Stimulated activated naive B cell treated with anti-CD40 and anti-IgM and Interleukin-4, amounts not matched to agents 10 μg/mL and 1 μg/mL and 100 μg/mL, for 72 hours (primary cell): ENCODE measurements at places on chromosomes 3 and 15.

DNA sequence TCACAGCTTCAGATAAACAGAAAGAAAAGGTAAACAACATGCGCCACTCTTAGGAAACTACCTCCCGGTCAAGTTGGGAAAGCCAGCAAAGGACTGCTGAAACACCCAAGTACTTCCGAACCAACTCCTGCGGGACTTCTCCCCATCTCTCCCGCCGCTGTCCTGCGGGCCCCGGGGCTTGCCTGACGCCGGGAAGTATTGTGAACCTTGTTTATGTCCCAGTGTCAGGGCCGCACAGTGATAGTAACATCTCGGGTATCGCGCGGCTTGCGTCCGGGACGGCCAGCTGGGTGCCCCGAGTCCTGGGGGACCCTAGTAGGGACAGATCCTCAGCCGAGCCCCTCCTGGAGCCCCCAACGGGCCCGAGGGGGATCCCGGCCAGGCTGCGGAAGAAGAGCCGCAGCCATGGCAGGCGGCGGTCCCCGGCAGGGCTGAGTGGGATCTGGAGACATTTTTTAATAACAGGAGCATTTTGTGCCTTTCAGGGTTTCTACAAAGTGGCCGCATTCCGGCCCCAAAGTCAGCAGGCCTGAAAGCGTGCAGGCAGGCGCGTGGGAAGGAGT lies 756 bp downstream of the CLPX start:
- peak; percentile 44 for DNase-seq

DNA sequence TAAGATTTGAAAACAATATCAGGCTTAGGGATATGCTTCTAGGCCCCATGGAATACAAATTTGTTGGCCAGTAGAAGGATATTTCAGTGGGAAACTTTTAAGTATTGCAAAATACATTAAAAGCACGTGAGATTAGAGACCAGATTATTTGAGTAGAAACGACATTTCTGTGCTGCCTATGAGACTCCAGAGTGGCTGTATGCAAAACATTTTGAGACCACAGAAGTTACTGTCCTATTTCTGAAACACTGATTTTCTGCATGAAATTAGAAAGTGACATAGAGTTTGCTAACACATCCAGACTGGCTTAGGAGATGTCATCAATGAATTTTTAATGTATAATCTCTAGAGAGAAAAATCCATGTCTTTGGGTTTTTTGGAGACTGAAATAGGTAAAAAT lies 99.8 kb downstream of the KCNH8 start:
- no peak for DNase-seq

- DNase-seq = no peak
These were observed 96.4 kb downstream of the TMEM212 start for GRCh38 chr3:171939578-171939977.

DNA sequence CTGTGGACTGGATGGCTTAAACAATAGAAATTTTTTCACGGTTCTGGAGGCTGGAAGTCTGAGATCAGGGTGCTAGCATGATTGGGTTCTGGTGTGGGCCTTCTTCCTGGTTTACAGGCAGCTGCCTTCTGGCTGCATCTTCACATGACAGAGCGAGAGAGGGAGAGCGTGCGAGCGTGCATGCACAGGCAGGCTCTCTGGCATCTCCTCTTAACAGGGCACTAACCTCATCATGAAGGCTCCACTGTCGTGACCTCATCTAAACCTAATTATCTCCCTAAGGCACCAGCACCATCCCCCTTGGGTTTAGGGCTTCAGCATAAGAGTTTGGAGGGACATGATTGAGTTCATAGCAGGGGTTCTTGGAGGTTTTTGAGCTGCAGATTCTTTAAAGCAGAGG lies 292.0 kb upstream of the C2CD4B start:
- DNase-seq = no peak

- no peak for DNase-seq
These were observed 1.4 kb upstream of the APPL1 start for GRCh38 chr3:57226176-57226575.

DNA sequence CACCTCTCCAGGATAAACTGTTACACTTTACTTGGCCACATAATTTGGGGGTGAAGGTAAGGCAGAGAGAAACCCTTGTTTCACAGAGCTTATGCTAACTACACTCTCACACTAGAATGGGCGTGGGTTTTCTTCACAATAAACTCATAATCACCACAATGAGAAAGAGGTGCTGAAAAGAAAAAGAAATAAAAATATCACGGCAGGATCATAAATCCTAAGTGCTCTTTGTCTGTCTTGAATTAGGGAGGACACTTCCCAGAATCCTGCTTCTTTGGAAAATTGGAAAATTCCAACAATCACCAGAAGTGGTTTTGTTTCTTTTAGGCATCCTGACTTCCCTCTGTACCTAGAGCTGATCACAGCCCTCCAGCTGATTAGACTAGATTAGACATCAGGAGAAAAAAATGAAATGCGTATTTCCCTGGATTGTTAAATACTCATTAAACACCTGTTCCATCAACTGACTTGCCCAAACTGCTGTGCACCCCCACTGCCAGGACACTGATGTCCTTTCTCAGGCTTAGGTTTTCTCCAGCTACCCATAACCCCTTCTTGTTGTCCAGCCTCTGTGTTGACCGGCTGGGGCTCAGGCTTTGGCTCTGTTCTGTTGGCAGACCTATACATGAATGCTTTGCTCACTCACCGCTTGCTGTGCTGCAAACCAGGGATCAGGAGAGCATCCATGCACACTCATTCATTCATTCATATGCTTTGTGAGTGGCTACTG lies 41.6 kb upstream of the ACKR4 start:
- no peak for DNase-seq

DNA sequence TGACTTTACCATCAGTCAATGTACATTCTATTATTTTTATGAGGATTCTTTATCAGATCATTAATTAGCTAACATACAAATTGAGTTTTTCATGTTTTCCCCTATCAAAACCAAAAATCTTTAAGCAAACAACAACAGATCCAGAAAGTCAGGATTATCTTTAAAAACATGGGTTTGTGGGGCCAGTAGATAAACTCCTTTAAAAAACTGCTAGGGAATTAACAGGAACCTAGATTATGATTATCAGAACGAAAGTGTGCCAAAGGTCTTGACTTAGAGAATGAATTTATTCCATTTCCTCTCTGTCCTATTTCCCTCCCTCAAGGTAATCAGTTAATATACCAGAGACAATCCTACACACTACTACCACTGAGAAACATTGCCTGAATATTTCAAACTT lies 13.2 kb upstream of the CCDC13 start:
- DNase-seq = no peak

DNA sequence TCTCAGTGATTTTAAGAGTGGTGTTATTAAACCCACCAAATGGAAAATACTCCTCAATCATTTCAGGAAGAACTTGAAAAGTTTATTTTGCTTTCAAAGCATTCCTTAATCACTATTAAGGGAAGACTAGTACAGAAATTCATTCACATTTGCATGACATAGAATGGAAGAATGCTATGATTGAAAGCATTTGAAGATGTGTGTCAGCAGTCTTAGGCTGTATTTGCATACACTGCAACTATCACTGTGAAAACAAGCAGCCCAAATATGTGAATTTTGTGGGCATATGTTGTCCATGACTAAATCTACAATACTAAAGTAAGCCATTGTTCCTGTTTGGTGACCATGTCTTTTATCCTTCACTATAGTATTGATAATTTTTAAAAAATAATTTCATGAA lies 95.8 kb downstream of the CNTN3 start:
- DNase-seq = no peak

GRCh38 chr3:59304296-59304695 lies 254.5 kb upstream of the CFAP20DC start:
- no peak for DNase-seq

- peak; percentile 39 for DNase-seq
These were observed 2.5 kb upstream of the PLCB2 start for GRCh38 chr15:40310001-40310959.

GRCh38 chr3:69791919-69792399 lies 52.7 kb downstream of the MITF start:
- DNase-seq = no peak

DNA sequence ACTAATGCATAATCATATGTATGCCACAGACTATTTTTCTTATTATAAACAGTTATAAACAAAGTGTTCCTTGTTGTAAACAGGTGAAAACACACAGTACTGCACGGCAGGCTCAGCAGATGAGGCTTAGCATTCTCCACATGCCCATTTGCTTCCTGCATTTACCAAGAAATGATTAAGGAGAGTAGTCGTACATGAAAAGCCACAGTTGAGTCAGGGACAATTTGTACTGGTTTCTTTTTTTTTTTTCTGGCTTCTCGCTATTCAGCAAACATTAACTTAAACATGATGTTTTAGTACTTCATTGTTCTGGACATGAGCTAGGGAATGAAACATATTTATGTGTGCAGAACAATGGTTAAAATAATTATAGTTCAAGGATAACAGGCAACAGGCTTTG lies 63.4 kb downstream of the GHSR start:
- no peak for DNase-seq

- peak; percentile 53 for DNase-seq
These were observed 58.4 kb downstream of the MAP6D1 start for GRCh38 chr3:183766745-183767606.

- DNase-seq = no peak
These were observed 111.2 kb downstream of the SLC9A9 start for GRCh38 chr3:143737065-143737464.

DNA sequence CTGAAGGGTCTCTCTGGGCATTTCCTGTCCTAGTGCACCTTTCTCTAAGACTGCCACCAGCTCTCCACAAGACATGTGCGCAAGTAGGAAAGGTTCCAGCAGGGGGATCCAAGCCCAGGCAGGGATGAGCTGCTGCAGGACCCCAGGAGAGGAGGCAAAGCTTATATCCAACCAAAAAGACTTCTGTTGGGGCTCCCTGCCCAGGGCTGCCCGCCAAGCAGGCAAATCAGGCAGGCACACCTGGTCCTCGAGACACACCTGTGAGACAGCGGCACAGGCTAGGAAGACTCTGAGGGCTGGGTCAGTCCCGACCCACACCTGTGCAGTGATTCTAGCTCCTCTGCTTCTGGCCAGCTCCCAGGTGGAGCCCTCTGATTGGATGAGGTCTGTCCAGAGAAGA lies 80.6 kb downstream of the MYLK start:
- no peak for DNase-seq
